ENCODE measurements at places on chromosomes 11 and 22.

DNA sequence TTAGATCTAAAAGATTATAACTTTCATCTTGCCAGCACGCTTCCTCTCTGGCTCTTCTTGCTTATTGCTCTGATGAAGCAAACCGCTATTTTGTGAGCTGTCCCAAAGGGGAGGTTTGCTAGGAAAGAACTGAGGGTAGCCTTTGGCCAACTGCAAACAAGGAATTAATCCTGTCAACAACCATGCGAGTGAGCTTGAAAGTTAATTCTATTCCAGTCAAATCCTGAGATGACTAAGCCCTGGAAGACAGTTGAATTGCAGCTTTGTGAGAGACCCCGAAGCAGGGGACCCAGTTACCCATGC lies 10.3 kb upstream of the RNF141 start:
- DNase-seq: no peak

DNA sequence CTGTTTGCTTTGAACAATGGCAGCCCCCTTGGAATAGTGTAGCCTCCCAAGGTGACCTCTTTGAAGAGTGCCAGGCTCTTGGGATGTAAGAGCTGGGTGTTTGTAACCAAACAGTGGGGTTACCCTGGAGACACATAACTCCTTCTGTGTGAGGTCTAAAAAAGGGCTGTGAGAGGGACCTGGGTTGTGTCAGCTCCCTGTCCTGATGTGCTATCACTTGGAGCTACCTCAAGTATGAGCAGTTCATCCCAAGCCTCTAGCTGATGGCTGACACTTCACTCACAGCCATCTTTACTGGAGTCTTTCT lies 40.2 kb downstream of the TSPAN18 start:
- no peak for DNase-seq

DNA sequence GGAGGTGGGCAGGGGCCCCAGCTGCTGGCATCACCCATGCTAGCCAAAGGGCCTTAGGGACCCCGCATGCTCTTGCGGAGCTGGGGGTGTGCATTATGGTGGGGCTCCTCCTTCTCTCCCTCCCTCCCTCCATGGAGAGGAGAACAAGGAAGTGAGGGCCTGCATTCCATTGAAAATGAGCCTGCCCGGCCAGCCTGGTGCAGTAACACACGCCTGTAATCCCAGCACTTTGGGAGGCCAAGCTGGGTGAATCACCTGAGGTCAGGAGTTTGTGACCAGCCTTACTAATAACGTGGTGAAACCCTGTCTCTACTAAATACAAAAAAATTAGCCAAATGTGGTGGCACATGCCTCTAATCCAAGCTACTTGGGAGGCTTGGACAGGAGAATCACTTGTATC lies 22.4 kb downstream of the SNAP29 start:
- no peak for DNase-seq

GRCh38 chr11:33718440-33718839 lies 17.8 kb downstream of the CD59 start:
- no peak for DNase-seq
